ENCODE measurements at places on chromosomes 3 and 15.

DNA sequence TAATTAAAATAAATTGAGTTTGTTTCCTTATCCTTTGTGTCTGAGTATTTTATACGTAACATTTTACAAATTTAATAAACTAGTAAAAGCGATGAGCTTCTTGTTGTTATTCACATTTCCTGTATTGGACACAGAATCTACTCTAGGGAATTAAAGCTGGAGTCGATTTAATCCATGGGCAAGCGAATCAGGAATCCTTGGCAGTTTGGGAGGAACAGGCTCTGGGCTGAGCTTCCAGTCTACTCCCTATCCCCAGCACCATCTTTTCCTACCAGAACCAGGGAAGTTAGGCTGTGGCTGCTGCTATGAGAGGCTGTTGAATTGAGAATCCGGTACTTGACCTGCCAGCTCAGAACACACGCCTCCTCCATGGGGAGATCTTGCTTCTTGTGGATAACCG lies 437.3 kb upstream of the TPM1 start:
- no peak for DNase-seq

DNA sequence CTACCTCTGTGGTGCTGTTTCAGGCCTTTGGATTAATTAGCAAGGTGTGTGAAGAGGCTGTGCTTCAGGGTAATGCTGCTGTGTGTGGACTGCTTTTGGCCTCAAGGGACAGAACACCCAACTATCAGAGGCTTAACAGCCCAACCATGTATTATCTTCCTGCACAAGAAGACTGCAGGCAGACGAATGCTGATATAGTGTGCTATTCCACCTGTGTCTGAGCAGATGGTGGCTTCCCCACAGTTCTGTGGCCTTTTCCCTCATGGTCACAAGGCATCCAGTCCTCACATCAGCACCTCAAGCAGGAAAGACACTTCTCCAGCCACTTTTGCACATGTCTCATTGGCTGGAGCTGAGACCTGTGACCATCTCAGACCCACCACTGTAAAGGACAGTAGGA lies 76.6 kb downstream of the CHCHD6 start:
- no peak for DNase-seq

- DNase-seq = no peak
Observed at GRCh38 chr15:98712845-98713584, 64.7 kb downstream of the IGF1R start.

DNA sequence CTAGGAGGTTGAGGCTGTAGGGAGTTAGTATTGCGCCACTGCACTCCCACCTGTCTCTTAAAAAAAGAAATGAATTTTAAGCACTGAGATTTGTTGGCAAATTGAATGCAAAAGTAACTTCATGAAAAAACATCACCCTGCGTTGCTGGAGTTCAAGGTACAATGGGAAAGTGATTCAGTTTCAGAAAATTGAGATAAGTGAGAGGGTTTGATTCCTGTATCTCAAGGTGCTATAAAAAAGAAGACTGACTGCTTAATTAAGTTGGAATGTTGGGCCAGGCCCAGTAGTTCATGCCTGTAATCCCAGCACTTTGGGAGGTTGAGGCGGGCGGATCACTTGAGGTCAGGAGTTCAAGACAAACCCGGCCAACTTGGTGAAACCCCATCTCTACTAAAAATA lies 39.1 kb downstream of the IQGAP1 start:
- DNase-seq = no peak

DNA sequence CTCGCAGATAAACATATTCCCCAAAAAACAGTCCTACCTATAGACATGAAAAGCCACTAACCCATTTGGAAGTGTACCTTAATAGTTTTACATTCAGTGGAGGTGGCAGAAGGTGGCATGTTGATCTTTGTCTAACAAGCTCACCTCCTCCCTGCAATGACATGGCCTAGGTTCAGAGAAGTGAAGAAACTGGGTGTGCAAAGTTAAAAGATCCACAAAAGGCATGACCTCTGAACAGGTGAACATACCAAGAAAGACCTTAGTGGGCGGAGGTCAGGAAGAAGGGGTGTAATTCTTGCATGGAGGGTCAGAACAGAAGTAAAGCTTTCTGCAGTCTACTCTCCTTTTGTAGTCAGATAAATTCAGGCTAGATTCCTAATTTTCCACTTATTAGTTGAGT lies 822 bp downstream of the MRPL3 start:
- DNase-seq = no peak

DNA sequence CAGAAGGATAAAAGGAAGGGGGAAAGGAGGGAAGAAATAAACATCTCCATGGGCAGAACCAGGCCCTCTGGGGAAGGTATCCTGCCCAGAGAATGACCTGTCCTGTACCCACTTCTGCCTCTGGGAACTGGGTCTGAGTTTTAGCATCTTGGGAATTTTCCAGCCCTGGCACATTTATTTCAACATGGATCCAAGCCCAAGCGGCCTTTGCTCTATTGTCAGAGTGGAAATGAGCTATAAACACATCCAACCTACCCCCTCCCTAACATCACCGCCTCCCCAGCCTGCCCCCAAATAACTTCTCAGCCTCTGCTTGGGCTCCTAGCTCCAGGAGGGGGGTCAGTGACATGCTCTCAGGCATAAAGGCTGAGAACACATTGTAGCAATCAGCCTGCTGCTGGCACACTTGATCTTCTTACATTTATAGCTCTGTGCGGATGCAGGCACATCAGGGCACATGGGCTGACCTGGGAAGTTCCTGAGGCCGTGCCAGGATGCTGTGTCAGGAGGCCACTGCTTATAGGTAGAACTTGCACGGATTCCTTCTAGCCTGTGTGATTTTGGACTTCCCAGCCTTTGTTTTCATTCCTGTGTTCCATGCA lies 4.6 kb upstream of the OXTR start:
- no peak for DNase-seq

DNA sequence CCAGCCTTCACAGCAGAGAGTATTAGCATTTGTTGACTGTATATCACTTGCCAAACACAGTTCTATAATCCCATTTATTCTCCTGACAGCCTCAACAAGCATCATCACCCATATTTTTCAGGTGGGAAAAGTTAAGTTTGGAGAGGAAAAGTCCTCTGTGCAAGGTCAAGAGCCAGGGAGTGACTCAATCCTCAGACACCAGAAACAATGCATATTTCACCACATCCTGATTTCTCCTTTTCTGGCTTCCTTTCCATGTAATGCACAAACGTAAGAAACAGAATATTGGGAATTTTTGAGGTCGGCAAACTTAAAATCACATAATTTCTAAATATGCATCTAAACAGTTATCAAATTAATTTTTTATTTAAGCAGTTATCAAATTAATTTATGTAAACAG lies 116.0 kb upstream of the GADL1 start:
- DNase-seq = no peak

DNA sequence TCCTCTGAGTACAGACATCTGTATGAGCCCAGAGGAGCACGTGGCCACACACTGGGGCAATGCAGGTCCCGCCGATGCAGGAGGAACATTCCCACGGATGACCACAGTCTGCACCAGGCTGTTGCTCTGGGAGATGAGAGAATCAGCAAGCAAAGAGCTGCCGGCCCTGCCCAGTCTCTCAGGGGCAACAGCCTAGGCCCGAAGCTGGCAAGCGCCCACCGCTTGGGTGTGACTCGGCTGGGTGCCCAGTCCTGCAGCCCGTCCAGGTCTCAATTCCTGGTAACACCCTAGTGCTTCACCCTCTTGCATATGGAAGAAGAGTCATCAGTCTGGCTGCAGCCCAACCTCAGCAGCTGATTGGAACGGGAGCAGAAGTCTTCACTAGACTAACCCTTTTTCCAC lies 153.7 kb upstream of the HES1 start:
- DNase-seq = peak; percentile 87

DNA sequence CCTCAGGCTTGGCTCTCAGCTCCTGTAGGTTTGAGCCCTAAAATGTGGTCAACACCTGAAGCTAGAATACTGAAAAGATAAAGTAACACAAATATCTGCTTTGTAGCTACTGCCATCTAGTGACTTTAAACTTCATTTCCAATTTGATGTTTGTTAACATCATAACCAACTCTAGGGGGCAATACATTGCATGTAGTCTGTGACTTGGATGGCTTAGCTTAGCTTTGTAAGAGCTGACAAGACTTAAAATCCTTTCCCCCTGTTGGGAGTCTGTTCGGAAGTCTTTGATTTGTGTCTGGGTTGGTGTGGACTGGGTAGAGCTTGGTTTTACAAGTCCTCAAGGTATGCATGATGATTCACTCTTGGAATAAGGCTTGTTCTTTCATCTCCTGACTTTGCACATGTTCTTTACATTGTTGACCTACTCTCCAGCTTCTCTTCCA lies 51.7 kb downstream of the SCN11A start:
- no peak for DNase-seq

- no peak for DNase-seq
Observed at GRCh38 chr3:138867996-138868395, 33.3 kb upstream of the PIK3CB start.

DNA sequence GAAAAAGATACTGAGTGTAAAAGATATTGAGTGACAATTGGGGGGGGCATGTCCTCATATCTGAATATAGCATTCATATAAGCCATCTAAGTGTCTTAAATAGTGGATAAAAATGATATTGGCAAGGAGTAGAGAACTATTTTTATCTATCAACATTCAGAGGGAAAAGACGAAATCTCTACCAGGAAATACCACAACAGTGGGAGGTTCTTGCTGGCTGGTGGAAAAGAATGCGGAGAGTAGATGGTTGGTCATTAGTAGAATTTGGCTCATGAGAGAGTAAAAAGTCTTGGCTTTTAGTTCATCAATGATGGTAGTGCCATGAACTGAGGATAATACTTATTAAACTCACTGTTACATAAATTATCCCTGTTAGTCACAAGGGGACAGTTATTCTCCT lies 4.8 kb upstream of the TCF12 start:
- DNase-seq = no peak

GRCh38 chr15:76333720-76334437 lies 2.7 kb upstream of the ISL2 start:
- DNase-seq = no peak

GRCh38 chr3:52025453-52025852 lies 29.8 kb upstream of the RPL29 start:
- DNase-seq = no peak

All from coronary artery (tissue), 2 donors.